NCI-H1694 (cell line): ENCODE measurements at places on chromosomes 2 and 18.

DNA sequence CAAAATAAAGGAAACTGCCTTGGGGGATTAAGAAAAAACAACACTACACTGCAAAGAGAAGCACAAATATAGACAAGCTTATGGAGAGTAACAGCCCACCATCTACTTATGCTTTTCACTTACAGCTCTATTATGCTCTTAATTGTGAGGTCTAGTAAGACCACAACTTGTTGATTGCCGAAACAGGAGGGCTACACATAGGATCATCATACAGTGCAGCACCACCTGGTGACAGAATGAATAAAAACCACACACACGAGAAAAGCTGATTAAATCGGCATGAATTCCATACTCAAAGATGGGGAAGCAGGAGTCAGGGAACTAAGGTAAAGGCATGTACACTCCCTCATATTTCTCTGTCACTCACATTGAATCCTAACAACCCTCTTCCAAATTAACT lies 259.2 kb downstream of the IKZF2 start:
- peak; percentile 44 for DNase-seq

GRCh38 chr2:126945118-126945517 lies 46.4 kb downstream of the TEX51 start:
- DNase-seq: no peak

DNA sequence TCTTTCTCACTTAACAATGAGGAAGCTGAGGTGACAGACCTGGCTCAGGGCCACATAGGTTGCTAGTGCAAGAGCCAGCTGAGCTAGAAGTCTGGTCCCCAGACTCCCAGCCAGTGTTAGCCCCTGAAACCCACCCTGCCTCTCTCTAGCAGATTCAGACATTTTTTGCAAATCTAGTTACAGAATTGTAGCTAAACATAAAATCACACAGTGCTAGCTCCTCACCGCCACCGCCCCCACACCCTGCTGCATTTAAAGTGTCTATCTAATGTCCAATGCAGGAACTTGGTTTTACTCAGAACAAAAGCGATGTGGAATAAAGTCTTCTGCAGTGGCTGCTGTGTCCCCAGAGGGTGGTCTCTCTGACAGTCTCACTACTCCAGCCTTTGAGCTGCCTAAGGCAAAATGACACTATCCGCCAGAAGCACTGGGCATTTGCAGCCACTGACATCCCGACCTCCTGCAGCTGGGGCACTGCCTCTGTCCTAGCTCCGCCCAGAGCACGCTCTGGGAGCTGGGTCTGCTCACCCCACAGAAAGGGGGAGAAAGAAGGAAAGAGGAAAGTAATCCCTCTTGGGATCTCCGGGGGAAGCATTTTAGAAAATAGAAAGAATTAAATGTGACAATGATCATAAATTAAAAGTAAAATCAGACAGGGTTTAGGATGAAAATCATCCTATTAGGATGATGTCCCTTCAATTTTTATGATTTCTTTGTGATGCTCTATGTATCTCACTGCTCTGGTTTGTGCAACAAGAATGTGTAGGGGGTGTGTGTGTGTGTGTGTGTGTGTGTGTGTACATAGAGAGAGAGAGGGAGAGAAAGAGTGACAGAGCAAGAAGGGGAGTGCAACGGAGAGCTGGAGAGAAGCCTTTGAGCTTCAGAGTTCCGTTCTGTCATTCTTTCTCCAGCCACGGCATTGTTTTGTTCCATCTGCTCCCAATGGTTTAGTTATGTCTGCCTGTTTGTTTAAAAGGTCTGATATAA lies 50.5 kb upstream of the ST8SIA3 start:
- no peak for DNase-seq

GRCh38 chr2:239302083-239302807 lies 98.6 kb downstream of the HDAC4 start:
- DNase-seq: no peak

GRCh38 chr2:17604050-17604449 lies 63.6 kb downstream of the VSNL1 start:
- DNase-seq: no peak

GRCh38 chr2:109690822-109691541 lies 76.8 kb downstream of the SOWAHC start:
- no peak for DNase-seq

- DNase-seq: peak; percentile 34
Measured at GRCh38 chr2:164697688-164698461, 76.6 kb upstream of the GRB14 start.

DNA sequence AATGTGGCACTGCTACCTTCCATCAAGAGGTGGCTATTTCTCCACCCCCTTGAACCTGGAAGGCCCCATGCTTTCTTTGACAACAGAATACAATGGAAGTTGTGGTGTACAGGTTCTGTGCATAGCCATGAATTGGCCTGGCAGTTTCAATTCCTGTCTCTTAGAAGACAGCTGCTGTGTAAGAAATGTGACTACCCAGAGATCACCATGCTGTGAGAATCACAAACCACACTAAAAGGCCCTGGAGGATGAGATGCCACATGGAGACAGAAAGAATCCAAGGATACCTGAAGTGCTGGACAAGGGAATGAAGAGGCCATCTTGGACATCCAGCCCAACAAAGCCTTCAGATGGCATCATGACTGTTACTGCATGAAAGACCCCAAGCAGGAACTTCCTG lies 47.7 kb upstream of the EHBP1 start:
- no peak for DNase-seq

GRCh38 chr2:8162552-8162951 lies 519.3 kb upstream of the ID2 start:
- no peak for DNase-seq

DNA sequence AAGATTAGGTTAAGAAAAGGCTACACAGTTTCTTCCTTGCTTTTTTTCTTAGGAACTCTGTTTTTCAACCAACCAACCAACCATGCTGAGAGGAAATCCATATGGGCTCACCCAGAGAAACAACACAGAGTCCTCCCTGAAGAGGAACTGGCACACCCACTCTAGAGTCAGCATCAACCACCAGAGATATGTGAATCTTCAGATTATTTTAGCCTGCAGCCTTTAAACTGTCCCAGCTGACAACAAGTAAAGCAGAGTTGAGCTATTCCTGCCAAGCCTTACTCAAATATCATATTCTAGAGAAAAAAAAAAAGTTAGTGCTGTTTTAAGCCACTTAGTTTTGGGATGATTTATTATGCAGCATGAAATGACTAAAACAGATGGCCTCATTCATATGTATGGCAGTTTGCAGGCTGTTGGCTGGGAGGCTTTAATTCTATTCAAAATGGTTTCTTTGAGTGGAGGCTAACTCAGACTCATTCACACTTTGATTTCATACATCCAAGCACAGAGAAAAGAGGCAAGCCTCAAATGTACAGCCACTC lies 1637.7 kb upstream of the LRRTM1 start:
- peak; percentile 1 for DNase-seq

- no peak for DNase-seq
Measured at GRCh38 chr2:207766041-207766551, 3.6 kb downstream of the FZD5 start.

DNA sequence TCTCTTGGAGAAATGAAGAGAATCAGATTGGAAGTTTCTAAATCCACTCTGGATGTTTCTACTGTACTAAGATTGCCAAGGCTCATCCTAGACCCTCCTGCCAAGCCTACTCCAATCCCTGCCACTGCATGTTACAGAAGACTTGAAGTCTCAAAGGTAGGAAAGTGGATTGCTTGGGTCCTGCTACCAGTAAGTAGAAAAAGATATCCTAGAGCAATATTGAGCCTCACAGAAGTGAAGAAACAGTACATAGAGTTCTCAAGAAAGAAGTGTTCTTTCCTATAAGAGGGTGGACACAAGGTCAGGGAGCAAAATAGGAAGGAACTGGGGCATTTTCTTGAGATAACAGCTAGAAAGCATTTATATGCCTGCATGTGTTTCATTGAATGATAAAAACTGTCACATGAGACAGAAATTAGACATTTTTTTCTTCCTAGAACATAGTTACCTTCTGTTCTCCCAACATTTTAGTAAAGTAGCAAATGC lies 232.9 kb downstream of the RBM43 start:
- DNase-seq: no peak

DNA sequence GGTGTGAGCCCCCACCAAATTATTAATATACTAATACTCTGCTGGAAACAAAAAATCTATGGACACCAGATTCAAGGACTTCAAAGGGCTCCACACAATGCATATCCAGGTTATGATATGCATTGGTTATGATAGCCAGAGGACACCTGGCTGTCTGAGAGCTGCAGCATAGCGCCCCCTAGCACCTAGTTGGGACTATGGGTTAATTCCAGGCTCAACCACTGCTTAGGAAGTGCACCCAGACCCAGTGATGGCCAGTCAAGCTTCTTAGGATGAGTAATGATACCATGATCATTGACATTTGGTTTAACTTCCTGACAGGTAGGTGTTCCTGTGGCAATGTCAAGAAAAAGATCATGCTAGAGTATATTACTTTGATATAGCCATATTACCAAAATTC lies 3.8 kb upstream of the FRZB start:
- no peak for DNase-seq

DNA sequence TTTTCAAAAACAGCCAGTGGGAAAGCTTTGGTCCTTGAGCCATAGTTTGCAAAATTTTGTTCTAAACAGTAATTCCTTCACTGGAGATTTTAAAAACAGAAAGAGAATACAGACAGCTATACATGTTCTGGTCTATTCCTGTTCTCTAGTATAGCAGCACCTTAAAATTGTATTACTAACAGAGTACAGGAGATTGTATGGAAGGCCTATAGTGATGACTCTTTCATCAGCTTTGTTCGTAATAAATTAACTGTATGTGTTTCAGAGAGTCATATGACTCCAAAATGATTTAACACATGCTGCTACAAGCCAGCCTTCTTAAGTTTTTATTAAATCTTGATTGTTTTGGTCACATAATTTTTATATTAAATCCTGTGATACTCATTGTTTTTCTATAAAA lies 1124.6 kb upstream of the FAM98A start:
- no peak for DNase-seq
